NAMALWA (cell line): ENCODE measurements at places on chromosomes 5 and 9.

GRCh38 chr9:87883990-87884389, 1.3 kb downstream of the SPATA31E1 start:
- no peak for DNase-seq

DNA sequence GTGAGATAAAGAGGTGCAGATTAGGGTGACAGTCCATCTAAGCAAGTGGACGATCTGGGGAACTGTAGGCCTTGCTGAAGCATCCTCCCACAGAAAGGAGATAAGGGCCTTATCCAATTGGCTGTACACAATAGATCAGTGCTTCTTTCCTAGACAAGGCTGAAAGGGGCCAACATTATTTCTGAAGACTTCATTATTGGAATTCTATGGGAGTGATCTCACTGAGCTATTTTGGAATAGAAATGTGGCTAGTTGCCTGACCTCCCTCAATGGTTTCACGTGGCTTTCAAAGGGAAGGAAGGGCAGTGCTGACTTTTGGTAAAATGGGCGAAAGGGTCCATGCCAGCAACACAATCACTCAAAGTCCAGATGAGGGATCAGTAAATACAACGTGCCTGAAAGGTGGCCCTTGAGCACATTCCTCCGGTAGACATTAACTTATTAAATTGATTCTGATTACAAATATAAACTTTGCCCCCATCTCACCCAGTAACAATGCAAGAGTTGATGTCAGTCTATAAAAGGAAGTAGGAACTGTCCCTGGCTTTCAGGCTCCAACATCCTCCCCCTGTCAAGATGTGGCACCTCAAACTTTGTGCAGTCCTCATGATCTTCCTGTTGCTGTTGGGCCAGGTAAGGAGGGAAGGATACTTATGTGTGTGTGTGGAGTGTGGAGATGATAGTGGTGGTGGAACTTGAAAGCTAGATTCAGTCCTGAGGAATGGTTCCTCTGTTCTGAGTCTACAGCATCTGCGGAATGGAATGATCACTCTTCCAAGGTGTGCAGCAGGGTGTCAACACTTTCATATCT, at the start of gene LEAP2:
Gene LEAP2 (plus strand): TSS at position 550 of the 811 bp plus-strand sequence. CDS start 27 bp downstream, at position 577.
- no peak for DNase-seq

- DNase-seq, result no peak
Measured at GRCh38 chr9:12972608-12973589, 198.1 kb downstream of the LURAP1L start.

DNA sequence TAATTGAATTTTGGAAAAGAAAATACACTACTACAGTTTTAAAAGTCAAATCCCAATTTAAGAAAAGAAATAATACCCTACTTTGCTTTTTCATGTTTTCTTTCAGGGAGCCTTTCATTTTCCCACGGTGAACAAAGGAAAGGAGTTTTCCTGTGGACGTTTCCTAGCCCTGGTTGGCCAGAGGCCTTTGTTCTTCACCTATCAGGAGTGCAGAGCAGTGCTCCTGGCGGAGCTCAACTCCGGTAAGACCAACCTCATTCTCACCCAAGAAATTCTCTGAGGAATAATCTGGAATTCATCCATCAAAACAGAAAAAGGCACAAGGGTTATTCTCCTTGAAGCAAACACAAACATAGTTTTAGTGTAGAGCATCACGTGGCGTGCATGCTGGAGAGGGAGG, 248.9 kb downstream of the ADGRV1 start:
- no peak for DNase-seq

GRCh38 chr9:123776708-123777537, 153.0 kb downstream of the DENND1A start:
- DNase-seq, result no peak

DNA sequence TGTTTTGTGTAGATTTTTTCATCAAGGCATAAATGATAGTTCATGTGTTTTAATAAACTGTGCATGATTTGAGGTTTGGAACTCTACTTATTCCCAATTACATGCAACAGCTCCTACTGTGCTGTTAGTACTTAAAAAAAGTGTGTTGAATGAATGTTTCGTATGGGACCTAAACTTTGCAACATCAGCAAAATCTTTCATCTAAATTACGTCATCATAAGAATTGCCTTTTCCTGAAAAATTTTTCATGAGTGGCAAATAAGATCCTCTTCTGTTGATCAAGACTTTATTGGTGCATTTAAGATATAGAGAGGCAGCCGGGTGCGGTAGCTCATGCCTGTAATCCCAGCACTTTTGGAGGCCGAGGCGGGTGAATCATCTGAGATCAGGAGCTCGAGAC, 826.1 kb downstream of the SEMA5A start:
- DNase-seq, result no peak
